ENCODE measurements at places on chromosomes 11 and 22. TPM values are rescaled to one million over a fixed set of nuclear protein-coding genes. Genes with fewer than 3 reads are reported as not detected.

- no peak overlapping the region for H3K4me3 ChIP-seq
- H3K4me1 ChIP-seq, result no peaks in the 10 kb centered on the region
- H3K36me3 ChIP-seq, result no peaks in the 10 kb centered on the region
These were observed 13.6 kb upstream of the CD3E start for GRCh38 chr11:118290923-118291322.

DNA sequence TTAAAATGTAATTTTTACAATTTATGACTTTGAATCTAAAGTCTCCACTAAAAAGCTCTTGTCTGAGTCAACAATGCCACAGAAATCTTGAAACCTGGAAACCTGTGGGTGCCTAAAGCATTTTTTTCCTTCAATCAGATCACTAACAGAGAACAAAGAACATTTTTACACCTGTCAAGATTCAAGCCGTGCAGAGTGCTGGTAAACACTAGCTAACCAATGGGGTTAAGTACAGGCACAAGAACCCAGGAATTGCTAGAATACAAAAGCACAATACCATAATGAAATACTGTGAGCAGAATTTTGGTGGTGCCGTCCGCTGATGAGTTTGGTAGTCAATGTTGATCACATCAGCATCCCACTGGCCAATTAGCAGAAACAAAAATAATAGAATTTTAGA, 380.3 kb upstream of the PITPNB start:
- H3K4me3 ChIP-seq, result no peak overlapping the region
- DNase-seq, result no peak
- no peaks in the 10 kb centered on the region for H3K36me3 ChIP-seq
- H3K4me1 ChIP-seq, result no peaks in the 10 kb centered on the region
- H3K27me3 ChIP-seq, result no peaks in the 10 kb centered on the region

DNA sequence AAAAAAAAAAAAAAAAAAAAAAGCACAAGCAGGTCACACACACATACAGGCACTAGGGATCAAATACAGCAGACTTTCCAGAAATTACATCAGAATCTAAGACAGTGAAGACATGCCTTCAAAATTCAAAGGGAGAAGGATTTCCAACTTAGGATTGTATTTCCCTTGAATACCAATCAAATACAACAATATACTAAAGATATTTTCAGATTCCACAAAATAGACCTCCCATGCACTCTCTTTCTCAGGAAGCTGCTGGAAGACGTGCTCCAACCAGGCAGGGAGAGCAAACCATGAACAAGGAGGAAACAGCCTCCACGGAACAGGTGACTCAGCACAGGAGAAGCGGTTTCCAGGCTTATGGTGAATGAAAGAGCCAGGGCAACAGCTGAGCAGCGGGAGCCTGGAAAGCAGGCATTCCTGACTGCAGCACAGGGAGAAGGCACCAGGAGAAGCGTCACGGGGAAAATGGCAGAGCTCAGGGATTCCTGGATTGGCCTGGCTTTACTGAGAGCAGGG, 32.0 kb downstream of the TMEM184B start:
- no peak overlapping the region for H3K4me3 ChIP-seq
- peaks cover 49% of the 10 kb centered on the region for H3K36me3 ChIP-seq
- H3K4me1 ChIP-seq, result peaks cover 34% of the 10 kb centered on the region
- no peaks in the 10 kb centered on the region for H3K27me3 ChIP-seq
- no peak overlapping the region for H3K27ac ChIP-seq

- H3K4me3 ChIP-seq, result no peak overlapping the region
- no peaks in the 10 kb centered on the region for H3K27me3 ChIP-seq
- peak; percentile 75 for DNase-seq
- peaks cover 6% of the 10 kb centered on the region for H3K4me1 ChIP-seq
These were observed 313.5 kb downstream of the BLID start for GRCh38 chr11:121802542-121802941.

The RTN4R gene
- 0.83 TPM for total RNA-seq

The PATE2 gene
- 0.68 TPM for total RNA-seq

The HSPB2 gene
- total RNA-seq, result 3.0 TPM

DNA sequence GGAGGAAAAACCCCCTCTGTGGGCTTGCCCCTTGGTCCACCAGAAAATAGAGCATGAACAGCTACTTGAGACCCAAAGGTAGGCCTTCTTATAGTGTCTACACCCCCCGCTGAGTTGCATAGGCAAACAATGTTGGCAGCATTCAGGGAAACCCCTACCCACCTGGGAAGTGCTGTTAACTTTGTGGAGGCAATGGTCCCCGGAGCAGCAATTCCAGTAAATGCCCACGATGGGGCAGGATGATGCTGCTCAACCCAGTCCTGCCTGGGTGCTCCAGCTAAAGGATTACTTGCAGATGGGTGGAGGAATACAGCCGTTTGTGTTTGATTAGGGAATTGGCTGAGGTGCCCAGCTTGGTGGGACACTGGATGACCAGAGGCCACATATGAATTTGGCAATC, 381.3 kb upstream of the ANO5 start:
- no peak overlapping the region for H3K4me3 ChIP-seq
- H3K27ac ChIP-seq, result no peak overlapping the region
- H3K4me1 ChIP-seq, result no peaks in the 10 kb centered on the region
- no peaks in the 10 kb centered on the region for H3K27me3 ChIP-seq
- no peak for DNase-seq

The PHOX2A gene
- 0.82 TPM for total RNA-seq

DNA sequence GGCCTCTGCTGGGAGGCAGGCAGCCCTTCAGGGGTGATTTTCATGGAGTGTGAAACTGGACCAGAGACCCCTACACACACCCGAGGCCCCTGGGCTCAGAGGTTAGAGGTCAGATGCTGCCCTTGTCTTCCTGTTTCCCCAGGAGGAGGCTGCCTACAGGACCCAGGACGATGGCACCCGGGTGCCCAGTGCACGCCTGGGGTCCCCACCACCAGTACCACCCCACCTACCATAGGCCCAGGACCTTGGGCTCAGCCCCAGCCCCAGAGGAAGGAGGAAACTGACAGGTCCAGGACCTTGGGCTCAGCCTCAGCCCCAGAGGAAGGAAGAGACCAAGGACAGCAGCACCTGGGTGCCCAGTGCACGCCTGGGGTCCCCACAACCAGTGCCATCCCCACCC, 79.2 kb downstream of the BRD1 start:
- no peak overlapping the region for H3K4me3 ChIP-seq
- H3K4me1 ChIP-seq, result no peaks in the 10 kb centered on the region
- no peak overlapping the region for H3K27ac ChIP-seq

DNA sequence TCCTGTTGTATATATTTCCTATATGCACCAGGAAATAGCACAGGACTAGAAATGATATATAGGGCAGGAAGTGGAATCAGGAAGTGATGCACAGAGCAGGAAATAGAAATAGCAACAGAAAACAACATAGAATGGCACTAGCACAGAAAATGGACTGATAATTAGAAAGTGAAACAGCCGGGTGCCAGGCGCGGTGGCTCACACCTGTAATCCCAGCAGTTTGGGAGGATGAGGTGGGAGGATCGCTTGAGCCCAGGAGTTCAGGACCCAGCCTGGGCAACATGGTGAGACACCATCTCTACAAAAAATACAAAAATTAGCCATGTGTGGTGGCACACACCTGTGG, 10.0 kb upstream of the RELT start:
- DNase-seq, result no peak
- no peak overlapping the region for H3K27ac ChIP-seq
- H3K4me3 ChIP-seq, result no peak overlapping the region

The ACR gene
- total RNA-seq, result not detected

DNA sequence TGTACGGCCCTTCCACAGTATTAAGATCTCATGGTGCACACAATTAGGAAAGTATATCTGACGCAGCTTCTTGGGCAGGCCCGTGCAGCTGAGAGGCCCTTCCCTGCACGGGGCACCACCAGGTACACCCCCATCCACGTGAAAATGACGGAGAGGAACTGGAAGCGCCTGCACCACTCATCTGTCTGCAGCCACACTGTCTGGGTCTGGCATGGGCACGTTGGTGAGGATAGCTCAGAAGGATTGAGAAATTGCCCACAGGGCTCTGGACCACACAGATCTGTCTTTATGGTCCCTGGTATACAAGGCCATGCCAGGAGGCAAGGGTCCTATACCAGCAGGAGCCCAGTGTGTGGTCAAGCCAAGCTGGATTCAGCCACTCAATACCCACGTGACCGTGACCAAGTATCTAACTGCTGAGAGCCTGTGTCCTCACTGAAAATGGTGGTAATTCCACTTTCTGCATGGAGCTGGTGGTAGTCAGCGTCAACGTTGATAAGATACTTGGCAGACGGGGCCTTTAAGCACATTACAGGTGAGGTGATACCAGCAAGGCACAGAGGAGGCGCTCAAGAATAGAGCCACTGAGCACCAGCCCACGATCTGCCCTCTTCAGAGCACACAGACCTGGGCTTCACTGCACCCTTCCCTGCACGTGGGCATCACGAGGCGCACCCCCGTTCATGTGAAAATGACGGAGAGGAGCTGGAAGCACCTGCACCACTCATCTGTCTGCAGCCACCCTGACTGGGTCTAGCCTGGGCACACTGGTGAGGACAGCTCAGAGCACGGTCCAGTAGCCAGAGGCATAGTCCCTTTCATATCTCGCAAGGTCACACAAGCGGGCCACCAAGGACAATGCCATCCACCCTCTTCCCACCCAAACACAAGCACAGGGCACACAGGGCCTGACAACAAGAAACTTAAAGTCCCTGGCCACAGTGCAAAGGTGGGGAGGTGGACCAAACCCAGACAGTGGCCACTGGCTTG, 28.4 kb downstream of the SHANK2 start:
- no peaks in the 10 kb centered on the region for H3K27me3 ChIP-seq
- no peaks in the 10 kb centered on the region for H3K4me1 ChIP-seq
- H3K36me3 ChIP-seq, result no peaks in the 10 kb centered on the region
- H3K4me3 ChIP-seq, result no peak overlapping the region
- H3K27ac ChIP-seq, result no peak overlapping the region

The PNPLA5 gene
- total RNA-seq, result not detected

GRCh38 chr11:12653729-12654128, 20.5 kb upstream of the TEAD1 start:
- H3K27ac ChIP-seq, result no peak overlapping the region
- H3K4me1 ChIP-seq, result no peaks in the 10 kb centered on the region
- no peak for DNase-seq
- H3K36me3 ChIP-seq, result no peaks in the 10 kb centered on the region

The CEP126 gene
- total RNA-seq, result 3.7 TPM

DNA sequence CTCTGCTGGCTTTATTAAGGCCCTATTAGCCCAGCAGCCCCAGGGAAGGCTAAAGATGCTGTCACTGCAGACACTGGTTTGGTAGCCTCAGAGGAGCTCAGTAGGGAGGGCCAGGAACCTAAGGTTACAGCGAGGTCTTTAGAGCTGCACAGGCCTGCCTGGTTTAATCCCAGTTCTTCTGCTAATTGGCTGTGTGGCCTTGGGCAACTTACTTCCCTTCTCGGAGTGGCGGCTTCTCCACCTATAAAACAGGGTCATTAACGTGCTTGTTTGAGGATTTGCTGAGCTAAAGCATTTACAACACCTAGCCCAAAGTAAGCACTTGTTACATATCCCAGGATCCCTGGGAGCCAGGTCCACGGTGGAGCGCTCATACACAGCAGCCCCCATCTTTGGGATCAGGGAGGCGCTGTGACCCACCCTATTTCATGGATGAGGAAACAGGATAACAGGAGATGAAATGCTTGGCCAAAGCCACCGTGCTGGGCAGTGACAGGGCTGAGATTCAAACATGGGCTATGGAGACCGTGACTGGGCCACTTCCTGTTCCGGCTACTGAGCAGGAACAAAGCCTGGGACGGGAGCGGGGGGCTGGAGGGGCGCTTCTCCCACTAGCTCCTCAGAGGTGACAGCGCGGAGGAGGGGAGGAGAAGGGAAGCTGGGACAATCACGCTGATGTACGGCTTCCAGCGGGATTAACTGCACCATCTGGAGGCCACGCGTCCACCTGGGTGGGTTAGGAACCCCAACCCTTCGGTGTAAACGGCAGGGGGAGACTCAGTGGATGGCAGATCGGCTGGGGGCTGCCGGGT, 61.5 kb downstream of the IGLL1 start:
- H3K27me3 ChIP-seq, result no peaks in the 10 kb centered on the region
- H3K4me1 ChIP-seq, result peaks cover 44% of the 10 kb centered on the region
- peak overlapping the region; percentile 96 for H3K27ac ChIP-seq

The CLP1 gene
- 3.9 TPM for total RNA-seq

- peaks cover 15% of the 10 kb centered on the region for H3K27me3 ChIP-seq
- no peaks in the 10 kb centered on the region for H3K36me3 ChIP-seq
- peaks cover 23% of the 10 kb centered on the region for H3K4me1 ChIP-seq
- DNase-seq, result no peak
- H3K4me3 ChIP-seq, result peak overlapping the region; percentile 51
These were observed 4.7 kb upstream of the SHISA8 start for GRCh38 chr22:41919357-41920224.

GRCh38 chr11:66491315-66491935, 11.2 kb downstream of the DPP3 start:
- H3K36me3 ChIP-seq, result peaks cover 13% of the 10 kb centered on the region
- DNase-seq, result no peak
- no peak overlapping the region for H3K27ac ChIP-seq
- H3K27me3 ChIP-seq, result no peaks in the 10 kb centered on the region
- H3K4me1 ChIP-seq, result no peaks in the 10 kb centered on the region

GRCh38 chr11:26105762-26106423, 226.0 kb upstream of the ANO3 start:
- H3K27ac ChIP-seq, result no peak overlapping the region
- no peaks in the 10 kb centered on the region for H3K36me3 ChIP-seq
- H3K27me3 ChIP-seq, result no peaks in the 10 kb centered on the region
- no peak overlapping the region for H3K4me3 ChIP-seq
- no peak for DNase-seq

GRCh38 chr11:8698379-8698851, 15.8 kb downstream of the RPL27A start:
- H3K4me1 ChIP-seq, result peaks cover 17% of the 10 kb centered on the region
- H3K4me3 ChIP-seq, result no peak overlapping the region
- peak; percentile 43 for DNase-seq
- peak overlapping the region; percentile 97 for H3K27ac ChIP-seq

DNA sequence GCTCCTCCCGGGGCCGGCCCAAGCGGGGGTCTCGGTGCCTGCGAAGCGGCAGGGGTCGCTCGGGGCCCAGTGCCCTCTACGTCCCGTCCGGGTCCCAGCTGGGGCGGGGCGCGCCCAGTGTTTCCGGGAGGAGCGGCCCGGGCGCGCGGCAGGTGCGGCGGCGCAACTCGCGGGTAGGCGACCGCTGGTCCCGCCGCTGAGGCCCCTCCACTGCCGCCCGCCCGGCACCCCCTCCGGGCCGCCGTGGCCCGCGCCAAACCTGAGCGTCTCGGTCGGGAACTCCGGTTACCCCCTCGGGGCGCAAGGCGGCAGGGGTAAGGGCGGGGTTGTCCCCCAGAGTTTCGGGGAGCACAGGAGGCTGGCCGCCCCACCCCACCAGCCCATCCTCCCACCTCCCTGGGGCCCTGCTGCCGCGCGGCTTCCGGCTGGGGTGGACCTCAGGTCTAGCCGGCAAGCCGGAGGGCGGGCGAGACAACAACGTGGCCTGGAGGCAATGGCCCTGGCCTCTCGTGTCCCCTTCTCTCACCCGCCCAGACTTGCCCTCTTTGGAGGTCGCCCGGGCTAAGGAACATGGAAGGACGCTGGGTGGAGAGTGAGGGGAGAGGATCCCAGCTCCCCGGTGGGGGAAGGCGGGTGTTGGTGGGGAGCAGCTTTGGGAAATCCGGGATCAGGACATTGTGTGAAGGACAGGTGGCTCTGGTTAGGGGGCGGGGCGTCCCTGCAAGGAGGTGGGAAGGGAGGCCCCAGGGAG, 398 bp upstream of the CRACR2B start:
- peaks cover 28% of the 10 kb centered on the region for H3K36me3 ChIP-seq
- H3K27ac ChIP-seq, result peak overlapping the region; percentile 34
- peaks cover 59% of the 10 kb centered on the region for H3K4me1 ChIP-seq
- DNase-seq, result no peak
- H3K4me3 ChIP-seq, result peak overlapping the region; percentile 32
- H3K27me3 ChIP-seq, result peaks cover 90% of the 10 kb centered on the region

The AIFM3 gene
- 1.9 TPM for total RNA-seq

- no peaks in the 10 kb centered on the region for H3K36me3 ChIP-seq
- H3K27ac ChIP-seq, result no peak overlapping the region
- DNase-seq, result no peak
- H3K4me3 ChIP-seq, result no peak overlapping the region
- H3K4me1 ChIP-seq, result no peaks in the 10 kb centered on the region
These were observed 330.4 kb downstream of the BRD1 start for GRCh38 chr22:49497266-49497665.
